ENCODE measurements at places on chromosomes 4 and X.
A peak's percentile ranks its signal among the peaks of the same experiment; 100 is the strongest.

- no peak for DNase-seq
These were observed 143.5 kb upstream of the LNX1 start for GRCh38 chr4:53734584-53735353.

GRCh38 chr4:39933671-39934590, 43.8 kb downstream of the PDS5A start:
- no peak for DNase-seq

DNA sequence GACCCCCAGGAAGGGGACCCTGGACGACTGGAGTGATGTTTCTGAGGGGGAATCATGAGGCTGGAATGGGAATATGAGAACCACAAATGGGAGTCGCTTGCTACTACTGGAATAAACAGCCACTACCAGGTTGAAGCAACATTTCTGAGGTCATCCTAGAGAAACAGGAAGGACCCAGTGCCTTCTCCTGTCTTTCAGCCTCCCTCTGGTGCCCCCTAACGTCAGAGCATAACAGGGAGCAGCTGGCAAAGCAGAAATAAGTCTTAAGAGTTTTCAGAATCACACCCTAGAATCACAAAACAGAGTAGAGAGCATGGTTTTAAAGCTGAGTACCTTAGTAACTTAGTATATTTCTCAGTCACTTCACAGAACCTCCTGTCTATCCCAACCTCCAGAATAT, 347.8 kb upstream of the PITX2 start:
- DNase-seq = no peak

GRCh38 chrX:138794246-138794645, 82.7 kb upstream of the FGF13 start:
- DNase-seq = no peak

GRCh38 chr4:159227984-159228383, 125.1 kb downstream of the RAPGEF2 start:
- DNase-seq = no peak

GRCh38 chr4:106627051-106627450, 258.5 kb upstream of the GIMD1 start:
- no peak for DNase-seq

- no peak for DNase-seq
These were observed 254.3 kb downstream of the PACRGL start for GRCh38 chr4:20954541-20954940.

DNA sequence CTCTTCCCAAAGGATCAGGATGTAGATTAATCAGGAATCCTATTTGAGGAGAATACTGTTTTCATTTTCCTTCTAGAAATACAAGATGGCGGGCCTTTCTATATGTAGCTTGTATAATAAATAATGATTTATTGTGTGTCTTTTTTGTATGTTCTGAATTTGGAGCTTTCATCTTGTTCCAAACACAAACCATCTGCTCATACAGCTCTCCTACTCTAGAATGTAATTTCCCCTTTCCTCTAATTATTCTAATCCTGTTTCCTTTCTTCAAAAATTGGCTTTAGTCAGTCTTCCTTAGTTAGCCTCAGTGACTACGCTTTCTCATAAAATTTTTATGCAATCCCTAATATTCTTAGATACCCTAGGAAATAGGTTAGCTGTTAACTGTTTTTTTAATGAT, 422.2 kb downstream of the INPP4B start:
- no peak for DNase-seq

GRCh38 chrX:151177141-151178027, 1.0 kb downstream of the GPR50 start:
- no peak for DNase-seq

- peak; percentile 82 for DNase-seq
These were observed at the start of gene XIAP for GRCh38 chrX:123859846-123860838. XIAP (plus strand) TSS chrX:123860053; CDS start chrX:123885663, 25,610 bp downstream.

DNA sequence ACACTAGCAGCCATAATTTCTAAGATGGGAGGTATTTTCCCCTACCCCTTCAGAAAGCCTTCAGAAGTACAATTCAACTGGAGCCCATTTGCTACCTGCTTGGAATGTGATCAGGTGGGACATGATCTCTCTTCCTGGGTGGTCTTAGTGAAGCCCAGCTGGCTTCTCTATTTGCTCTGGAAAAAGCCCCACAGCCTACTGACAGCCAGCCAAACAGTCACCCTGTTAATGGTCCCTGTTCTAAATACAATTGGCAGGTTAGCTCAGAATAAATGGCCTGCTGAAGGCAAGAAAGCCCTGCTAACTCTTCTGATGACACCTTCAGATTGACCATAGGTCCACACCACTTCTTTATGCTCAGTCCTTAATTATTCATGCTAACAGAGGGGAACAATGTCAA, 39.9 kb downstream of the HS6ST2 start:
- no peak for DNase-seq

- no peak for DNase-seq
These were observed 4.8 kb upstream of the SOX3 start for GRCh38 chrX:140509468-140510305.

All from immature natural killer cell (primary cell).